ENCODE measurements at places on chromosomes 5 and 9.

DNA sequence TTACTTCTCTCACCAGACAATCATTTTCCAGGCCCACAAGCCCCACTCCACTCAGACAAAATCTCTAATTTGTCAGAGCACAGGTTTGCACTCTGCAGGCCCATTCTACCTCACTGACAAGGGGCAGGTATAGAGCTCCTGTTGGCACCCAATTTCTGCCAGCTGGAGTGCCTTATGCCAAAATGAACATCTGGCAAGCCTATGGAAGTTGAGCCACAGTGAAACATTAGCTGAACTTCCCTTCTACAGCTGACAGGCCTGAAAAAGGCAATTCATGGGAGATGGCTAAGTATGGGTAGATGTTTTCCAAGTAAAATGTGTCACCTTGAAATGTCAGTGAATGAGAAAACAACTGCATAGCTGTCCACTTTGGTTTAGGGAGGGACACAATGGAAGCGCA is 87.0 kb downstream of the SPOCK1 start:
- DNase-seq, result no peak

DNA sequence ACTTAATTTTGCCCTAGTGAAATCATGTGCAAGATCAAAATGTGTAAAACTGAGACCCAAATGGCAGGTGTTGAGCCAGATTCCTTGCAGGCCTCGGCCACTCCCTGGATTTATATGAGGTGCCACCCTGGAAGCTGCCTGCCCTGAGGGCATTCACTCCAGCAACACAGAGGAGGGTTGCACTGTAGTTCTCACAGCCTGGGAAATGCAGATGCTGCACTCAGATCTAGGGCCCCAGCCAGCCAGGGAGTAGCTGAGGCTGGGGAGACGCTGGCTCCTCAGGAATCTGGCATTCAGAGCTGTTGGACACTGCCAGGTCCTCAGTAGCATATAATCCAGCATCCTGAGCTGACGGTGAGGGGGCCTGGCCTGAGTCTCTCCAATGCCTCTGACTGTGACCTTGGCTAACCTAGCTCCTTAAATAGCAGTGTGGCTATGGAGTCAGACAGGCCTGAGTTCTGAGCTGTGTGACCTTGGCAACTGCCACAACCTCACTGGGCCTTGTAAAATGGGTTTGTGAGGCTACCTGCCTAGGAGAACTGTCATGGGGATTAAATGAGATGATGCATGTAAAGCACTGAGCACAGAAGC is 8.7 kb downstream of the KCNMB1 start:
- DNase-seq, result no peak

- no peak for DNase-seq
Observed at GRCh38 chr5:168726342-168726741, 147.2 kb upstream of the PANK3 start.

- DNase-seq, result no peak
Observed at GRCh38 chr5:54081415-54081814, 229.0 kb downstream of the ARL15 start.

GRCh38 chr9:114138552-114138971 is 16.8 kb upstream of the COL27A1 start:
- DNase-seq, result no peak

- DNase-seq, result no peak
Observed at GRCh38 chr5:156379206-156379605, 52.2 kb downstream of the SGCD start.

GRCh38 chr5:14415024-14415697 is 166.4 kb upstream of the OTULINL start:
- DNase-seq, result no peak

DNA sequence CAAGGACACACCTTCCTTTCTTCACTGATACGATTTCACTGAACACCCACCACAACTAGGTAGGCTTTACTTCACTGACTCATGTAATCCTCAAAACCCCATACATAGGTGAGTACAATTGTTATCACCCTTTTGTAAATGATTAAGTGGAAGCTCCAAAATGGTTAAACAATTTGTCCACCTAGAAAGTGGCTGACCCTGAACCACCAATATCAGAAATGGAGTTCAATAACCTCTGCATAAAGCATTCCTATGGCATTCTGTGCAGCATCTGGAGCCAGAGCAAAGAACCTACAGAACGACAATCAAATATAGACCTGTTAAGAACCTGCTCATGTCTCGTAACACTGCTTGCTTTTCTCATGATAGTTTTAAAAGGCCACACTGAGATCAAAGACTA is 50.7 kb upstream of the NR5A1 start:
- no peak for DNase-seq

Data from HCT116 (cell line).